Lower lobe of right lung (tissue), 2 donors: ENCODE measurements at places on chromosomes 7 and 10. TPM values are rescaled to one million over a fixed set of nuclear protein-coding genes. Genes with fewer than 3 reads are reported as not detected.
A peak's percentile ranks its signal among the peaks of the same experiment; 100 is the strongest.

GRCh38 chr7:2131341-2131740 is 101.4 kb downstream of the MAD1L1 start:
- no peak overlapping the region for H3K27ac ChIP-seq
- peaks cover 8% of the 10 kb centered on the region for H3K36me3 ChIP-seq
- DNase-seq: no peak

DNA sequence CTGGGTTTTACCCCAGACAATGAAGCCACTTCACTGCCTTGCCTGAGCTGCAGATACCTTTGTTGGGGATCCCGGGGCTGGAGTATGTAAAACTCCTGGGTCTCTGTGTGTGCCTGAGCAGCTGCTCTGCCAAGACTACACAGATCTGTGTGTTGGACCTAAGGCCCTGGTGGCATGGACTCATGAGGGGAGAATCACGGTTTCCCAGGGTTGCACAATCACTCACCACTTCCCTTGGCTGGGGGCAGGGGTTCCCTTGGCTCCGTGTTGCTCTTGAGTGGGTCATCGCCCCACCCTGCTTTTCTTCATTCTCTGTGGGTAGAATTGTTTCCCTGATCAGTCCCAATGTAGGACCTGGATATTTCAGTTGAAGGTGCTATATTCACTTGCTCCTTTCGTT is 13.9 kb upstream of the TBATA start:
- no peak overlapping the region for H3K27ac ChIP-seq
- no peaks in the 10 kb centered on the region for H3K4me1 ChIP-seq
- peaks cover 6% of the 10 kb centered on the region for H3K27me3 ChIP-seq
- no peaks in the 10 kb centered on the region for H3K36me3 ChIP-seq

GRCh38 chr10:3754727-3755439 is 30.1 kb downstream of the KLF6 start:
- H3K4me1 ChIP-seq: peaks cover 34% of the 10 kb centered on the region
- H3K27me3 ChIP-seq: no peaks in the 10 kb centered on the region
- no peaks in the 10 kb centered on the region for H3K36me3 ChIP-seq
- no peak overlapping the region for H3K4me3 ChIP-seq

GRCh38 chr7:152463709-152464311 is 28.0 kb upstream of the KMT2C start:
- H3K27ac ChIP-seq: peak overlapping the region; percentile 100
- peaks cover 26% of the 10 kb centered on the region for H3K4me1 ChIP-seq
- H3K27me3 ChIP-seq: no peaks in the 10 kb centered on the region
- peak overlapping the region; percentile 83 for H3K4me3 ChIP-seq
- DNase-seq: peak; percentile 100

DNA sequence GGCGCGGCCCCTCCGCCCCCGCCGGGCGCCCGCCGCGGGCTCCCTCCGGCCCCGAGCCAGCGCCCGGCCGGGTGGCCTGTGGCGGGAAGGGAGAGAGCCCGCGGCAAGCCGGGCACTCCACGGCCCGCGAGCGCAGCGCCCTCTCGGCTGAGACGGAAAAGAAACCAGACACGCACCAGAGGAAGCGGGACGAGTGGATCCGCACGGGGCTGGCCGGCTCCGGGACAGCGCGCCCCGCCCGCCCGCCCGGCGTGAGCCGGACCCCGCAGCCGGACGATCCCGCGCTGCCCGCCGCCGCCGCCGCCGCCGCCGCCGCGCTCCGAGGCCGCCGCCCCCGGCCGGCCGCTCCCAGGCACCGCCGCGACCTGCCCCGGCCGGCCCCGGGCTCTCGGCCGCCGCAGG is 300 bp downstream of the ARHGAP21 start:
- peak overlapping the region; percentile 86 for H3K4me3 ChIP-seq
- peaks cover 34% of the 10 kb centered on the region for H3K4me1 ChIP-seq
- peak overlapping the region; percentile 95 for H3K27ac ChIP-seq
- no peak for DNase-seq
- no peaks in the 10 kb centered on the region for H3K36me3 ChIP-seq

Gene PAX2
- not detected for total RNA-seq

DNA sequence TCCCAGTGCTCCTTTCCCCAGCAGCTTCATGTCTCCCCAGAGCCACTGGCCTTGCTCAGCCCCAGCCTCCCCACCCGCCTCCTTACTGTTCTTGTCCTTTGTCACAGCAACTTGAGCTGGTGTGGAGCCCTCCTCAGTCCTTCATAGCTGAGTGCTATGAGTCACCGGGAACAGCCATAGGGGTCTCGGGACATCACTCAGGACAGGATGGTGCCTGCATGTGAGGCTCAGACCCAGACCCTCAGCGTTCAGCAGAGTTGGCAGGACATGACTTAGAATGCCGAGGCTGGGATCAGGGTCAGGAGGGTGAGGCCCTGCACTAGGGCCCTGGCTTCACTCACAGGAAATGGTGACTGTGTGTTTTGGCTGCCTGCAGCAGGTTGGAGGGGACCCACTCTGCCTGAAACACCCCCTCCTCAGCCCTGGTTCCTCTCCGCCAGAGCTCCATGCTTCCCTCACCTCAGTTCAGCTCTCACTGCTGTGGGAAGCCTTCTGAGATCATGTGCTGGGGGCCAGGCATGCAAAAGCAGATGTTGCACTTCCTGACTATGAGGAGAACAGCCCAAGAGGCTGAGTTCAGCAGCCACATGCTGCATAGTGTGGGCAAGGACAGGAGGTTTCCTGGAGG is 40.7 kb upstream of the GJD4 start:
- DNase-seq: no peak
- no peaks in the 10 kb centered on the region for H3K27me3 ChIP-seq
- peaks cover 40% of the 10 kb centered on the region for H3K36me3 ChIP-seq
- H3K27ac ChIP-seq: peak overlapping the region; percentile 32
- peaks cover 18% of the 10 kb centered on the region for H3K4me1 ChIP-seq
- H3K4me3 ChIP-seq: no peak overlapping the region

Gene SPDYE5
- not detected for total RNA-seq

GRCh38 chr7:7519056-7519455 is 16.6 kb downstream of the COL28A1 start:
- H3K27me3 ChIP-seq: no peaks in the 10 kb centered on the region
- no peaks in the 10 kb centered on the region for H3K4me1 ChIP-seq
- no peak overlapping the region for H3K27ac ChIP-seq
- DNase-seq: no peak

DNA sequence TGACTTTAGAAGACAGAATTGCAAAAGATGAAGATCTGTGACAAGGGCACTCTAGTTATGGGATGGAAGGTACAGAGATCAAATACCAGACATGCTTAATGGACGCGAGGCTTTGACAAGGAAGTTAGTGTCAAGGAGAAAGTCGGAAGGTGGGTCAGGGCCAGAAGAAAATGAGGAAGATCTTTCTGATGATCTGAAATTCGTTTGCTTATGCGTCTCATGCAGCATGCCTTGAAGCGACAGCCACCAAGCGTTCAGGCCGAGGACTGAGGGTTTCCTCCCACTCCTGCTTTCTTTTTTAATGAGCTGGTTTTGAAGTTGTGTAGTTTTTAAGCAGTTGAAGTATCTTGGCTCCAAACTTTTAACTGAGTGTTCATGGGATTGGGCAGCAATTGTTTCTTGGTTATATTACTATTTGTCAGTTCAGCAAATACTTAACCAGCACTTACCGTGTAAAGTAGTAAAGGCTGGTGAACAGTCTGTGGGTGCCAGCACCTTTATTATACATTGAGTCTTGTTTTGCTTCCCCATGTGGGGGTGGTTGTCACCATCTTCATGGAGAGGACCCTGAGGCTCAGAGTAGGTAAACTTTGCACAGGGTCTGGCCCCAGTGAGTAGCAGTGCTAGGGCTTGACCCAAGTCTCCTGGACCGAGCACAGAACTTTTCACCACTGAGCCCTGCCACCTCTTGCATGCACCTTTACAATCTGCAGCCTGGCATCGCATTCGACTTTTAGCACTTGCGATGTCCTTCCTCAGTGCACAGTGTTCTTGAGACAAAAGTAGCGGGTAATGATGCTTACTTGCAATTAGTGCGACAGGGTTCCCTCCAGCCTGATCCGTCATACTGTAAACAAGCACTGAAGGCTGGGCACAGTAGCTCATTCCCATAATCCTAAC is 14.3 kb upstream of the BHLHA15 start:
- no peak overlapping the region for H3K27ac ChIP-seq
- H3K36me3 ChIP-seq: peaks cover 48% of the 10 kb centered on the region
- H3K4me1 ChIP-seq: no peaks in the 10 kb centered on the region
- H3K4me3 ChIP-seq: no peak overlapping the region
- DNase-seq: no peak

GRCh38 chr10:133379801-133380666 is 972 bp downstream of the PAOX start:
- H3K4me3 ChIP-seq: peak overlapping the region; percentile 95
- no peaks in the 10 kb centered on the region for H3K27me3 ChIP-seq
- H3K4me1 ChIP-seq: peaks cover 20% of the 10 kb centered on the region
- DNase-seq: peak; percentile 55
- peak overlapping the region; percentile 76 for H3K27ac ChIP-seq

DNA sequence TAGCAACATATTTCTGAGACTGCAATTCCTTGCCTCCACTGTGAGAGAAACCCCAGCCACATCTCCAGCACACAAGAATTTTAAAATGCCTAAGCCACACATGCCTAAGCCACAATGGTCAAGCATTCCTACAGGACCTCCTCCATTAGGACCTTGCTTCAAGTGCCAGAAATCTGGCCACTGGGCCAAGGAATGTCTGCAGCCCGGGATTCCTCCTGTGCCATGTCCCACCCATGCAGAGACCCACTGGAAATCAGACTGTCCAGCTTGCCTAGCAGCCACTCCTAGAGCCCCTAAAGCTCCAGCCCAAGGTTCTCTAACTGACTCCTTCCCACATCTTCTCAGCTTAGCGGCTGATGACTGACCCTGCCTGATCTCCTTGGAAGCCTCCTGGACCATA is 117.5 kb downstream of the AHR start:
- DNase-seq: no peak
- H3K4me3 ChIP-seq: no peak overlapping the region
- H3K36me3 ChIP-seq: no peaks in the 10 kb centered on the region
- H3K4me1 ChIP-seq: no peaks in the 10 kb centered on the region
- no peak overlapping the region for H3K27ac ChIP-seq

- H3K27ac ChIP-seq: no peak overlapping the region
- no peak for DNase-seq
- H3K4me1 ChIP-seq: no peaks in the 10 kb centered on the region
- H3K36me3 ChIP-seq: no peaks in the 10 kb centered on the region
These were observed 9.4 kb upstream of the HK1 start for GRCh38 chr10:69268761-69269416.

Gene AKR1B15
- not detected for total RNA-seq

DNA sequence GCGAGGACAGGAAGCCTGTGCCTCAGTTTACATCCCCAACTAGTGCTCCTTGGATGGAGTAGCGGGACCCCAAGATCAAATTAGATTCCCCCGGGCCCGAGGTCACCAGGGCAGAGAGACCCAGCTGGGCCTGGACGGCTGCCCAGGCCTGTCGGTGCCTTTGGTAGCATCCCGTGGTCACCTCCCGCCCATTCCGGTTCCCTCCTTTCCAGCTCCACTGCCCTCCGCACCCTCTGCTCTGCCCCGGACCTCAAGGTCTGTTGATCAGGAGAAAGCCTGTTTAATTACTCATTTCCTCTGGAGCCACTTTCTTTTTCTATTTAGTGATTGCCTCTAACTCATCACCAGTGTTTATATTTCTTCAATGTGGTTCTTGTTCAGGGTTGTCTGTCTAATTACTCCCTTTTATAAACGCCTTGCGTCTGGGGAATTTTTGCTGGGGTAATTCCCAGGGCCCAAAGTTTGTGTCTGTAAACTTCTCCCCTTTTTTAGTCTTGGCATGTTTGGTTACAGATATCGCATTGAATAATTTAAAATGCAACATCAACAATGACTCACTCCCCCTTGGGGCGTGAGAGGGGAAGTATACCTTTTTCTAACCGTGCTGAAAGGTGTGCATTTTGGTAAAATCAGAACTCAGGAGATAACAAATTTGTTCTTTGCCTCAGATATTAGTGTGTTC is 1.9 kb downstream of the FOXK1 start:
- no peaks in the 10 kb centered on the region for H3K27me3 ChIP-seq
- H3K4me1 ChIP-seq: peaks cover 40% of the 10 kb centered on the region
- H3K36me3 ChIP-seq: no peaks in the 10 kb centered on the region
- peak overlapping the region; percentile 89 for H3K27ac ChIP-seq
- H3K4me3 ChIP-seq: peak overlapping the region; percentile 88

DNA sequence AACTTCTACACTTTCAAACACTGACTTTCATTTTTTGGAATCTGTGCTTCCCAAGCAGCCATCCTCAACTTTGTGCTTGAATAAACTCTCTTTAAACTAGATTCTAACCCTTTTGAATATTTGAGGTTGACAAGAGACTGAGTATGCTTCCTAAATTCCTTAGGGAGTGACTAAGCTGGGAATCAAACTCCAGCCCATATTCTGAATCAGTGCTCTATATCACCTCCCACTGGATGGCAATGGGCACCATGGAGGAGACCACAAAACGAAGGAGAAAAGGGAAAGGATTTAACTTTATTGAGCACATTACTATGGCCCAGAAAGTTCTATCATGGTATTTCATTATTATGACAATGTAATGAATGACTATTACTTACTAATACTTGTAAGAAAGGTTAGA is 17.2 kb upstream of the SLC26A4 start:
- no peaks in the 10 kb centered on the region for H3K27me3 ChIP-seq
- no peaks in the 10 kb centered on the region for H3K36me3 ChIP-seq
- H3K4me1 ChIP-seq: peaks cover 11% of the 10 kb centered on the region
- DNase-seq: no peak

DNA sequence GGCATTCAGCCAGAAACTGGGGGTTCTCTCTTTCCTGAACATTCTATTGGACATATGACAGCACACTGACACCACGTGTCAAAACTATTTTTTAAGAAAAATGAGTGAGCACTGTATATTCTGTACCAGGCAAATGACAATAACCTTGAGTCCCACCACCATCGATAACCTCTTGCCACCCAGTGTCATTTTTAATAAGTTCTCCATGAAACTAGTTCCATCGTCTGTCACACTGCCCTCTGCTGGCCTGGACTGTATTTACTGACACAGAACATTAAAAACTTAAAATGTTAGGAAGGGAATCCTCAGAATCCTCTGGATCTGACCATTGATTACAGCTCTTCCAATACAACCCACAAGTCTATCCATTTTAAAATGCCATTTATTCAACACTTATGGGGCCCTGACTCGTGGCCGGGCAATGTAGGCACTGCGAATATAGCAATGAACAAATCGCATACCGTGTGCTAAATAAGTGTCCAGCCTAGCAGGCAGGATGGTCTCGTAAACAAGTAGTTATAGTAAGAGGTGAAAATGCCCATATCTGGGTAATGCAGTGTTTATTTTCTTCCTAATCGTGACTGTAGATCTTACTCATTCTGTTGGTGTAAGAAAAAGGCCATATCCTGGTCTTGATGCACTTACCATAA is 35.9 kb upstream of the CACNB2 start:
- H3K4me3 ChIP-seq: no peak overlapping the region
- no peaks in the 10 kb centered on the region for H3K27me3 ChIP-seq
- H3K36me3 ChIP-seq: no peaks in the 10 kb centered on the region
- no peaks in the 10 kb centered on the region for H3K4me1 ChIP-seq

- peaks cover 5% of the 10 kb centered on the region for H3K36me3 ChIP-seq
- no peak overlapping the region for H3K27ac ChIP-seq
These were observed 182.4 kb downstream of the CCDC3 start for GRCh38 chr10:12819071-12819470.

Gene PILRA
- total RNA-seq: 48.7 TPM

GRCh38 chr10:103575416-103576075 is 82.0 kb downstream of the NEURL1 start:
- no peak overlapping the region for H3K4me3 ChIP-seq
- H3K4me1 ChIP-seq: no peaks in the 10 kb centered on the region
- no peak overlapping the region for H3K27ac ChIP-seq
- H3K27me3 ChIP-seq: no peaks in the 10 kb centered on the region
- DNase-seq: no peak

Gene PSPH
- 11.8 TPM for total RNA-seq

Gene ANKRD30A
- not detected for total RNA-seq
